Hair follicle dermal papilla cell (primary cell): ENCODE measurements at places on chromosomes 2 and 18. TPM values are rescaled to one million over a fixed set of nuclear protein-coding genes. Genes with fewer than 3 reads are reported as not detected.

SP140 gene
- 1.2 TPM in 1 of 2 replicates, not detected in the other for total RNA-seq

AMER3 gene
- not detected in 2 replicates for total RNA-seq

MAL gene
- total RNA-seq: not detected in 2 replicates

ZC3H6 gene
- 4.9 and 5.2 TPM in 2 replicates for total RNA-seq

EFHD1 gene
- total RNA-seq: 1.1 and 1.9 TPM in 2 replicates
